HepG2 (cell line): ENCODE measurements at places on chromosomes 1 and 21. TPM values are rescaled to one million over a fixed set of nuclear protein-coding genes. Genes with fewer than 3 reads are reported as not detected.

The SYCP1 gene
- total RNA-seq, result not detected in 2 replicates

The FCRLB gene
- total RNA-seq, result 0.11 TPM in 1 of 2 replicates, not detected in the other

The GPR161 gene
- total RNA-seq, result 0.08 and 0.35 TPM in 2 replicates

The SLC45A3 gene
- 1.9 and 3.4 TPM in 2 replicates for total RNA-seq

The PADI1 gene
- not detected in 2 replicates for total RNA-seq

The TMEM240 gene
- not detected in 2 replicates for total RNA-seq

- no peaks in the 10 kb centered on the region for H3K4me1 ChIP-seq
- peaks cover 14% of the 10 kb centered on the region for H3K36me3 ChIP-seq
- H3K4me3 ChIP-seq, result no peak overlapping the region
- no peak for DNase-seq
These were observed 60.4 kb downstream of the RAP1GAP start for GRCh38 chr1:21608798-21609197.

- no peaks in the 10 kb centered on the region for H3K36me3 ChIP-seq
- no peaks in the 10 kb centered on the region for H3K27me3 ChIP-seq
- H3K4me1 ChIP-seq, result peaks cover 34% of the 10 kb centered on the region
- DNase-seq, result peak; percentile 66
- no peak overlapping the region for H3K27ac ChIP-seq
These were observed 4.5 kb upstream of the IER5 start for GRCh38 chr1:181083842-181084605.

DNA sequence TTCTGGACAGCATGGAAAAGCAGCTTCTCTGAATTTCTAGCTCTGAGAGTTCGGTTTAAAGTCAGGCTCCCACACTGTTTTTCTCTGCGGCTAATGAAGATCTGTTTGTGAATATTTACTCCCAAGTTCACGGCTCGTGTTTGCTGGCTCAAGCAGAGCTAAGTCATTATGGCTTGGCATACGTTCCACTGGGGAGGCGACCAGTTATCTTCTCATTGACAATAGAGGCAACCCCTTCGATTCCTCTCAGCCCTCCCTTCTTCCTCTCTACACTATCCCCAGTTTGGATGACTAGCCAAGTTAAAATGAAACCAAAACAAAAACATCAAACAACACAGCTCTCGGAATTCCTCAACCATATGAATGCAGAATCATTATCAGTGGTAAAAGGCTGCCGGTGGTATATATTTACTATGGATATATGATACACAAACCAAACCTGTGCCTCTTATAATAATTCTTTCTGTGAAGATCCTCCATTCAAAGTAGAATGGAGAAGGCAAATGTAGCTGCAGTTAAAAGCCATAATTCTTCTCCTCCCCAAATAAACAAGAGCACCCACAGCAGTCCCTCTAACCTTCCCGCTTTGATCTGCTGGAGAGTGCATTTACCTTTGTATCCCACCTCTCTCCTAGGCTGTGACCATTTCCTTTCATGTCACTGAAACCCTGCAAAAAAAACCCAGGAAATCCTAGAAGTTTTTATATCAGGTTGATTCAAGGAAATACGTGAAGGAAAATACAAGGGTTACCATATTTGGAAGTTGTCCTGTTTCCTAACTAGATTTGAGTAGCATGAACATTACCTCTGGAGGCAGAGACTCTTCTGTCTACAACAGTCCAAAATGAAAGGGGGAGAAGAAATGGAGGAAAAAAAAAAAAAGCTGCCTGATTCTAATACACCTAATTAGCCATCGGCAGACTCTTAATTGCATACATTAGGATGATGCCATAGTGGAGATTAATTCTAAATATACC is 108.3 kb upstream of the USH2A start:
- no peaks in the 10 kb centered on the region for H3K36me3 ChIP-seq
- H3K4me1 ChIP-seq, result no peaks in the 10 kb centered on the region
- no peaks in the 10 kb centered on the region for H3K27me3 ChIP-seq
- no peak overlapping the region for H3K27ac ChIP-seq

- DNase-seq, result no peak
- no peaks in the 10 kb centered on the region for H3K36me3 ChIP-seq
- H3K27ac ChIP-seq, result no peak overlapping the region
- peaks cover 4% of the 10 kb centered on the region; the same call in 1 of the 3 replicates for H3K27me3 ChIP-seq
- no peak overlapping the region for H3K4me3 ChIP-seq
These were observed 10.8 kb downstream of the PLA2G2D start for GRCh38 chr1:20108366-20109123.

DNA sequence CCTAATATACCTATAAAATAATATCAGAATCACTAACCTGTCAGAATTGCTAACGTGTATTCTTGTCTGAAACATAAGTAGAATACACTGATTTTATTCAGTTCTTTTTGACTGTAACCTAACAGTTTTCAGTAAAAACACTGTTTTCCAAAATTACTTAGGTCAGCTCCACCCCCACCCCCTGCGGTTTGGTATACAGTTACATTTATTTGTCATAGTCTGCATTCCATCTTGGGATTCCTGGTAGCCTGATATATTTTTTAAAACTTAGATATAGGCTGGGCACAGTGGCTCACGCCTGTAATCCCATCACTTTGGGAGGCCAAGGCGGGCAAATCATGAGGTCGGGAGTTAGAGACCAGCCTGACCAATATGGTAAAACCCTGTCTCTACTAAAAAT is 19.8 kb upstream of the ABCD3 start:
- no peak for DNase-seq
- H3K36me3 ChIP-seq, result no peaks in the 10 kb centered on the region
- H3K27ac ChIP-seq, result no peak overlapping the region
- H3K4me1 ChIP-seq, result peaks cover 27% of the 10 kb centered on the region
- no peak overlapping the region for H3K4me3 ChIP-seq
- no peaks in the 10 kb centered on the region for H3K27me3 ChIP-seq

GRCh38 chr1:6960291-6960811 is 175.1 kb downstream of the CAMTA1 start:
- no peak overlapping the region for H3K4me3 ChIP-seq
- peaks cover 37% of the 10 kb centered on the region; the same call in 2 of the 3 replicates for H3K27me3 ChIP-seq
- H3K36me3 ChIP-seq, result no peaks in the 10 kb centered on the region
- no peak overlapping the region for H3K27ac ChIP-seq

DNA sequence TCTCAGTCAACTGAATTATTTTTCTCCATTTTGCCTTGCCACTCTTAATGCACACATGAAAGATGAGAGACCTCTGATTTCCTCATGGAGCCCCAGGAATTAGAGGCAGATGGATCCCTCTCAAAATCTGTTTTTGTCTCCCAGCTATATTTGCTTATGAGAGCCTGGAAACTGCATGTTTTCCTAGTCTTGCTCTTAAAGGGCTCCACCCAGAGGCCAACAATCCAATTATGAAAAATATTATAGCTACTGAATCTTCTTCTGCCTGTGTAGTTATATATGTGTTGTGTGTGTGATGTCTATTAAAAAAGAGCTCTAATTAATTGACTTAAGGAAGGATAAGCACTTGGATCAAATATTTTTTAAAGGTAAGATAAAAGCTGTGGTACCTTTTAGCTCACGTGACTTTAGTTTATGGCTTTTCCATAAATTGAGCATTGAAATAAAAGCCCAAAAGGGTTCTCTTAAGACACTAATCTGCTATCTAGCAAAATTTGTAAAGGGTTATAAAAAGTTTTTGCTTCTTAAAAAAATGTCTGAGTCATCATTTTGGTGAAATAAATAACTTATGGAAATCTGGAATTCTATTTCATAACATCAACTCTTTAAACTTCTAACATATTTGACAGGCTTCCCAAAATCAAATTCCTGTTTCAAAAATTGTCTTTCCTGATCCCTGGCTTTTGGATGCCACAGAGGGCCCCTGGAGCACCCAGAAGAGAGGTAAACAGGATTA is 31.2 kb upstream of the TSPEAR start:
- no peak overlapping the region for H3K27ac ChIP-seq
- no peaks in the 10 kb centered on the region for H3K4me1 ChIP-seq
- DNase-seq, result peak; percentile 30
- H3K36me3 ChIP-seq, result no peaks in the 10 kb centered on the region
- H3K4me3 ChIP-seq, result no peak overlapping the region

GRCh38 chr1:184775885-184776284 is 21.2 kb upstream of the EDEM3 start:
- no peak overlapping the region for H3K27ac ChIP-seq
- no peak for DNase-seq
- no peaks in the 10 kb centered on the region; the same call in 2 of the 3 replicates for H3K27me3 ChIP-seq
- no peaks in the 10 kb centered on the region for H3K36me3 ChIP-seq
- 0 out of 2 replicates have a peak, but pooled peaks cover 6% of the 10 kb centered on the region for H3K4me1 ChIP-seq

- no peaks in the 10 kb centered on the region for H3K36me3 ChIP-seq
- H3K4me1 ChIP-seq, result no peaks in the 10 kb centered on the region
- no peaks in the 10 kb centered on the region for H3K27me3 ChIP-seq
- DNase-seq, result no peak
- H3K27ac ChIP-seq, result no peak overlapping the region
These were observed 350.8 kb upstream of the PTBP2 start for GRCh38 chr1:96370757-96371156.

- no peak for DNase-seq
- H3K4me1 ChIP-seq, result peaks cover 24% of the 10 kb centered on the region
- H3K27ac ChIP-seq, result no peak overlapping the region
These were observed 701 bp upstream of the INSRR start for GRCh38 chr1:156859523-156860112.

DNA sequence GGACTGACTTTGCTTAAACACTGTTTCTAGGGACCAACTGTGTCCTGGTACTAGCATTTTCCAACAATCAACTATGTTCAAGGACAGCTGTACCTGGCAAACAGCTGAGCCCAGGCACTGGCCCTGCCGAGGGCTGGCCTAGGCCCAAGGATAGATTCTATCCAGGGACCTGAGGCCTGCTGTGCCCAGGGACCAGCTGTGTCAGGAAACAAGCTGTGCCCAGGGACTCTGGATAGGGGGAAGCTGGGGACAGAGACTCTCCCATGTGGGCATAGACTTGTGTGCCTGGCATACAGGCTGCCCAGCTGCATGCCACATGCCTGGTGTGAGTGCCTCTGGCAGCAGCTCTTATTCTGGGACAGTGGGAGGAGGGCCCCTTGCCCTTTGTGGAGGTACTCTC is 38.1 kb upstream of the POU3F1 start:
- no peak overlapping the region for H3K27ac ChIP-seq
- no peaks in the 10 kb centered on the region for H3K36me3 ChIP-seq
- no peak for DNase-seq
- no peak overlapping the region for H3K4me3 ChIP-seq
- H3K4me1 ChIP-seq, result peaks cover 57% of the 10 kb centered on the region
- no peaks in the 10 kb centered on the region for H3K27me3 ChIP-seq

GRCh38 chr1:221993444-221993948 is 251.6 kb upstream of the DUSP10 start:
- H3K36me3 ChIP-seq, result no peaks in the 10 kb centered on the region
- no peak overlapping the region for H3K27ac ChIP-seq
- H3K4me1 ChIP-seq, result no peaks in the 10 kb centered on the region
- H3K27me3 ChIP-seq, result no peaks in the 10 kb centered on the region
- no peak for DNase-seq
- H3K4me3 ChIP-seq, result no peak overlapping the region

- no peak overlapping the region for H3K27ac ChIP-seq
- H3K4me3 ChIP-seq, result no peak overlapping the region
- H3K4me1 ChIP-seq, result no peaks in the 10 kb centered on the region
- H3K36me3 ChIP-seq, result peaks cover 82% of the 10 kb centered on the region; the same call in 2 of the 3 replicates
- no peak for DNase-seq
These were observed 43.3 kb downstream of the NID1 start for GRCh38 chr1:236021424-236022135.

DNA sequence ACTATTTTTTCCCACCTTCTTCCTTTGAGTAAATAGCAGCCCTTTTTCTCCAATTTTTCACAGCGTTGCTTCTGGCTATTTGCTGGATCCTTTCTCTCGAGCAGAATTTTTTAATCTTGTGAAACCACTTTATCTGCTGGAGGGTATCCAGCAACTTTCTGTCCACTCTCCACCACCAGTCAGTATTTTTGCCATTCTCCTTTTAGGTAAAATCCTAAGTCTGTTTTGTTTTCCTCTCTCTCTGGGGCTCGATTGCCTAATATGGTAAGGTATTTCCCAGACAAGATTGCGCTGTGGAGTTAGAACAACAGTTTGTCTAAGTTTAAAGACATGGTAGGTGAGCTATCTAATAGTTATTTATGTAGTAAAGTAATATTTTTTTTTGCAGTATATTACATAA is 156.9 kb downstream of the PPP1R12B start:
- no peak for DNase-seq
- H3K4me3 ChIP-seq, result no peak overlapping the region
- no peak overlapping the region for H3K27ac ChIP-seq
- no peaks in the 10 kb centered on the region for H3K36me3 ChIP-seq

- H3K4me3 ChIP-seq, result no peak overlapping the region
- no peaks in the 10 kb centered on the region for H3K27me3 ChIP-seq
- no peak overlapping the region for H3K27ac ChIP-seq
- H3K4me1 ChIP-seq, result peaks cover 57% of the 10 kb centered on the region
These were observed 7.8 kb downstream of the NUAK2 start for GRCh38 chr1:205313563-205314308.

GRCh38 chr21:17650292-17650691 is 37.6 kb upstream of the BTG3 start:
- peak; percentile 32 for DNase-seq
- no peaks in the 10 kb centered on the region for H3K27me3 ChIP-seq
- no peak overlapping the region for H3K27ac ChIP-seq
- H3K4me1 ChIP-seq, result peaks cover 14% of the 10 kb centered on the region

DNA sequence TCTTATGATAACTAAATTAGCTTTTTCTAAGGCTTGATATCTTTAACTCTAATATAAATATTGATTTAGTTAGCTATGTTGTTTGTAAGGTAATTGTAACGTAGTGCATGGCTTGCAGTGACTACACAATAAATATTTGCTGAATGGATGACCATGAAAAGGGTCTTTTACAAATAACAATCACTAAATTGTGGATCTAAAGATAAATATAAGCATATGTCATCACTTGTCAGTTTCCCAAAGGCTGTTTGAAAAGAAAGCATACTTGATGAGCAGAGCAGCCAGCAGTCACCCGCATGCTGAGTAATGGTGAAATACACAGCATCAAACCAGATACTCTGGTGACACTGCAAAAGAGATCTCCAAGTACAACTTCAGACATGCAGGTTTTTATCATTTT is 92.5 kb upstream of the FMN2 start:
- DNase-seq, result peak; percentile 4
- no peak overlapping the region for H3K4me3 ChIP-seq
- H3K27me3 ChIP-seq, result no peaks in the 10 kb centered on the region
- H3K36me3 ChIP-seq, result no peaks in the 10 kb centered on the region
- H3K4me1 ChIP-seq, result no peaks in the 10 kb centered on the region
- H3K27ac ChIP-seq, result no peak overlapping the region

DNA sequence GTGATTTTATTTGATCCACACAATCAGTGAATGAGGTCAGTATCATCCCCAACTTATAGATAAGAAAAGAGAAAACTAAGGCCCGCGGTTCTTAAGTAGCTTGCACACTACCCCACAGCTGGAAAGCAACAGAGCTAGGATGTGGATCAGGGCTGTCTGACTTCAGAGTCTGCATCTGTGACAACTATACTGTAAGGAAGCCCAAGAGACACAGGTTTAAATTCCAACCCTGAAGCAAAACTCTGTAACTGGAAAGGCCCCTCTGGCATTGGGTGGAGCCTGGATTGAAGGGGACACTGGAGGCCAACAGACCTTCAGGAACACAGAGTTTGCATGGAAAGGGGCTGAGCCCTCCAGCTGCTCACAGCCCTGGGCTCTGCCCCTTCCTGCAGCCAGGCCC is 40.2 kb downstream of the LGR6 start:
- no peak overlapping the region for H3K4me3 ChIP-seq
- no peak for DNase-seq
- H3K27ac ChIP-seq, result no peak overlapping the region
- peaks cover 2% of the 10 kb centered on the region for H3K27me3 ChIP-seq
- no peaks in the 10 kb centered on the region for H3K36me3 ChIP-seq
- H3K4me1 ChIP-seq, result peaks cover 20% of the 10 kb centered on the region
